ENCODE measurements at places on chromosomes 2 and 18. TPM values are rescaled to one million over a fixed set of nuclear protein-coding genes. Genes with fewer than 3 reads are reported as not detected.

Gene POLR1A
- total RNA-seq: 29.7 TPM

Gene WDFY1
- total RNA-seq: 81.9 TPM

Gene TMEFF2
- total RNA-seq: not detected

Gene ELOA2
- not detected for total RNA-seq

Gene POMC
- not detected for total RNA-seq

Gene SETBP1
- 9.0 TPM for total RNA-seq

Gene PAX3
- total RNA-seq: not detected

Gene LINC00305
- not detected for total RNA-seq

Gene OTX1
- total RNA-seq: 7.0 TPM

Gene FARP2
- 81.5 TPM for total RNA-seq

Gene PAX8
- total RNA-seq: 6.4 TPM

Gene TTR
- total RNA-seq: not detected

Gene KCNS3
- 28.8 TPM for total RNA-seq

Gene MEP1B
- total RNA-seq: not detected

Gene RAX
- not detected for total RNA-seq

Gene SAG
- total RNA-seq: not detected

Gene STARD6
- not detected for total RNA-seq

Gene EGR4
- total RNA-seq: not detected

All from PC-9 (cell line).